Activated naive CD8-positive, alpha-beta T cell treated with anti-CD3 and anti-CD28 coated beads, Interleukin-2, amount 10 ng/mL, durations not matched to agents 7 days and 5 days (primary cell): ENCODE measurements at places on chromosomes 11 and 22.
A peak's percentile ranks its signal among the peaks of the same experiment; 100 is the strongest.

DNA sequence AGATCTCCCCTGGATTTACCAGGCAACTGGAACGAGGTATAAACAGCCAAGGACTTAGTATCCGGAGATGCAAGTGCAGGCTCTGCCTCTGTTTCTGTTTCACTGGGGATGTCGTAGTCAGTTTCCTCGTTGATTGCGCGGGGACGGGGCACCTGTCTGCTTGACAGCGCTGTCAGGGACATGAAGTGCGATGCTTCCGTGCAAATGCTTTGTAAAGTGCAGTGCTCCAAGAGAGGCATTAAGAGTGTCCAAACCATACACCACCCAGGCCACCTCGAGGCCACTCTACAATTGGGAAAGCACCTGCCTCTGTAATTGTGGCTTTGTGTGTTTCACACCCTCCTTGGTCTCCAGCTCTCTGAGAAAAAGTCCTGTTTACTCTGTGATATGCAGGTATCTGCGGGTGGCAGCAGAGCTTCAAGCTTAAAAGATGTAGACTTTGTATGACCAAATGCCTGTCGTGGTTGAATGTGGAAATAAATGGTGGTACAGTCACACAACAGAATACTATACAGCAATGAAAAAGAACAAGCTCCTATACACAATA is 18.6 kb upstream of the CD5 start:
- H3K4me1 ChIP-seq = peaks cover 58% of the 10 kb centered on the region
- H3K27ac ChIP-seq = peak overlapping the region; percentile 97
- DNase-seq = peak; percentile 74
- H3K4me3 ChIP-seq = peak overlapping the region; percentile 82
- no peaks in the 10 kb centered on the region for H3K27me3 ChIP-seq
- H3K36me3 ChIP-seq = no peaks in the 10 kb centered on the region

GRCh38 chr11:115197433-115197832 is 306.8 kb downstream of the CADM1 start:
- H3K27ac ChIP-seq = no peak overlapping the region
- peaks cover 1% of the 10 kb centered on the region for H3K27me3 ChIP-seq
- no peak for DNase-seq
- H3K4me3 ChIP-seq = no peak overlapping the region
- H3K36me3 ChIP-seq = no peaks in the 10 kb centered on the region

GRCh38 chr11:60870276-60870675 is 2.9 kb downstream of the ZP1 start:
- peak overlapping the region; percentile 9 for H3K4me3 ChIP-seq
- no peak for DNase-seq
- H3K27ac ChIP-seq = peak overlapping the region; percentile 85
- no peaks in the 10 kb centered on the region for H3K27me3 ChIP-seq
- H3K4me1 ChIP-seq = peaks cover 59% of the 10 kb centered on the region
- H3K36me3 ChIP-seq = no peaks in the 10 kb centered on the region

DNA sequence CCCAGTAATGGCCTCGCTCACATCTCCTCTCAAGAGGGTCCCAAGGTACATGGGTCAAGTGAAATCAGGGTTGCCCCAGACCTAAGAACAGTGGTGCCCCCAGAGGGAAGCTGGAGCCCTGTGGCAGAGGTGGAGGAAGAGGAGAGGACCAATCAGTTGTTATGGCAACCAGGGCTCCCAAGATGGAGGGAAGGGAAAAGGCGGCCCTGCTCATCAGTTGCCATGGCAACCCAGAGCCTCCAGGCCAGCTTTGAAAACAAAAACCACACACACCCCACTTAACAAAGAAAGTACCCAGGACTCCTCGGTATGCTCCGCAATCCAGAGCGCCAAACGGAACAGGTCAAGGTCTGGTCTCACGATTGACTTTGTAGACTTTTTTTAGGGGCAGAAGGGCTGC is 53.5 kb upstream of the SLC35C1 start:
- H3K27me3 ChIP-seq = peaks cover 14% of the 10 kb centered on the region
- H3K27ac ChIP-seq = no peak overlapping the region
- H3K4me3 ChIP-seq = no peak overlapping the region
- no peak for DNase-seq
- H3K36me3 ChIP-seq = no peaks in the 10 kb centered on the region

- no peak overlapping the region for H3K4me3 ChIP-seq
- no peak for DNase-seq
- no peaks in the 10 kb centered on the region for H3K27me3 ChIP-seq
- H3K36me3 ChIP-seq = no peaks in the 10 kb centered on the region
- no peaks in the 10 kb centered on the region for H3K4me1 ChIP-seq
Measured at GRCh38 chr11:28636033-28636432, 527.8 kb downstream of the METTL15 start.

GRCh38 chr11:35083431-35084238 is 55.3 kb upstream of the CD44 start:
- H3K36me3 ChIP-seq = peaks cover 21% of the 10 kb centered on the region
- peak; percentile 54 for DNase-seq
- H3K27me3 ChIP-seq = no peaks in the 10 kb centered on the region
- H3K27ac ChIP-seq = peak overlapping the region; percentile 90

- H3K27me3 ChIP-seq = peaks cover 8% of the 10 kb centered on the region
- no peaks in the 10 kb centered on the region for H3K36me3 ChIP-seq
- no peak overlapping the region for H3K4me3 ChIP-seq
- no peaks in the 10 kb centered on the region for H3K4me1 ChIP-seq
- no peak overlapping the region for H3K27ac ChIP-seq
Measured at GRCh38 chr22:49349841-49350381, 477.8 kb downstream of the BRD1 start.

GRCh38 chr11:131710511-131710910 is 340.1 kb downstream of the NTM start:
- no peaks in the 10 kb centered on the region for H3K4me1 ChIP-seq
- no peaks in the 10 kb centered on the region for H3K36me3 ChIP-seq
- DNase-seq = no peak
- H3K4me3 ChIP-seq = no peak overlapping the region
- no peak overlapping the region for H3K27ac ChIP-seq
- H3K27me3 ChIP-seq = no peaks in the 10 kb centered on the region

GRCh38 chr11:37002831-37003230 is 404.8 kb upstream of the RAG2 start:
- no peak overlapping the region for H3K27ac ChIP-seq
- H3K36me3 ChIP-seq = no peaks in the 10 kb centered on the region
- no peaks in the 10 kb centered on the region for H3K27me3 ChIP-seq
- no peak for DNase-seq

DNA sequence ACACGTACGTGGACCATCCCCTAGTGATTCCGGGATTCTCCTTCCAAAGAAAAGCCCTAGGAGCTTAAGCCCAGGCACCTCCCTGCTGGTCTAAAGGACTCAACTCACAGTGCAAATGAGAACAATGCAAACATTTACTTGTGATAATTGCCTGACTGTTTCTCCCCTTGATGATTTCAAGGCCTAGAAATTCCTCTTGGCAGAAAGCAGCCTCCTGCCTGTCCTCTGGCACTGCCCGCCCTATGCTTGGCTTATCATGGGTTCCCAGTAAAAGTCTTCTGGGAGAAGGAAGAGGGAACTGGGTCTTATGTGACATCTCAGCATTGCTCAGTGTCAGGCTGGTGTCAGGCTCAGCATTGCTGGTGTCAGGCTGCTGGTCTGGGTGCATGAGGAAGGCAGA is 351.8 kb downstream of the SHANK2 start:
- no peaks in the 10 kb centered on the region for H3K27me3 ChIP-seq
- no peak overlapping the region for H3K27ac ChIP-seq
- DNase-seq = no peak
- H3K4me1 ChIP-seq = no peaks in the 10 kb centered on the region
- H3K4me3 ChIP-seq = no peak overlapping the region

- peaks cover 11% of the 10 kb centered on the region for H3K4me1 ChIP-seq
- H3K4me3 ChIP-seq = no peak overlapping the region
- no peak overlapping the region for H3K27ac ChIP-seq
- no peak for DNase-seq
- H3K36me3 ChIP-seq = peaks cover 28% of the 10 kb centered on the region
Measured at GRCh38 chr11:8642196-8642841, 40.1 kb downstream of the TRIM66 start.

DNA sequence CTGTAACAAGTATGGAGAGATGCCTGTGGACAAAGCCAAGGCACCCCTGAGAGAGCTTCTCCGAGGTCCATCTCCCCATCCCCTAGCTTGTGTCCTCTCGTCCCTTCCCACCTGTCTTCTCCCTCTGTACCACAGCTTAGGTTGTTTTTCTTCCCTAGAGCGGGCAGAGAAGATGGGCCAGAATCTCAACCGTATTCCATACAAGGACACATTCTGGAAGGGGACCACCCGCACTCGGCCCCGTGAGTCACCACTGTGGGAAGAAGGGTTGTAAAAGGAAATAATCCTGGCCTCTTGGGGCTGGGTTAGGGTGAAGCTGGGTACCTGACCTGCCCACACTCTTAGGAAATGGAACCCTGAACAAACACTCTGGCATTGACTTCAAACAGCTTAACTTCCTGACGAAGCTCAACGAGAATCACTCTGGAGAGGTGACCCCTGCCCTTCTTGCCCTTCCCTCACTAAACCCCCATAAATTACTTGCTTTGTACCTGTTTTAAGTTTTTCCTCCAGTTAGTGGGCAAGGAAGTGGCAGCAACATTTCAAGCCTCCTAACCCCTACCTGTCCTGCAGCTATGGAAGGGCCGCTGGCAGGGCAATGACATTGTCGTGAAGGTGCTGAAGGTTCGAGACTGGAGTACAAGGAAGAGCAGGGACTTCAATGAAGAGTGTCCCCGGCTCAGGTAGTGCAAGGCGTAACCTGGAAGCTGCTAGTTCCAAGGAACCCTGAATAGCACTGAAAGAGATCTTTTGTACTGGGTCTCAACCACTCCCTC is 3.1 kb downstream of the TAF10 start:
- DNase-seq = no peak
- peak overlapping the region; percentile 55 for H3K27ac ChIP-seq
- H3K36me3 ChIP-seq = peaks cover 25% of the 10 kb centered on the region

DNA sequence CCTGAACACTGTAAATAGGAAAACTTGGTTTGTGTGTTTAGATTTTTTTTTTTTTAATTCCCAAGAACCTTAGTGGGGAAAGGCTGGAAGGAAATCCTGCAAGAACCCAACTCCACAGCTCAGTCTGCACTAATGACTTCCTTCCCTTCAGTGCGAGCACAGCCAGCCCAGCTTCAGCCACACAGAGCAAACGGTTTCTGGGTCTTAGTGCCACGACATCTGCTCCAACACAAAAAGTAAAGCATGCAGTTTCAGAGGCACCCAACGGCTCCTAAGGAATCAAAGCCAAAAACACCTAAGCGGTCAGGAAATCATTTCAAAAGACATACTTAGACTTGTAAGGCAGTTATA is 236.1 kb downstream of the TTC28 start:
- H3K36me3 ChIP-seq = no peaks in the 10 kb centered on the region
- no peak for DNase-seq
- H3K27me3 ChIP-seq = peaks cover 19% of the 10 kb centered on the region
- peaks cover 15% of the 10 kb centered on the region for H3K4me1 ChIP-seq
- H3K27ac ChIP-seq = peak overlapping the region; percentile 35

DNA sequence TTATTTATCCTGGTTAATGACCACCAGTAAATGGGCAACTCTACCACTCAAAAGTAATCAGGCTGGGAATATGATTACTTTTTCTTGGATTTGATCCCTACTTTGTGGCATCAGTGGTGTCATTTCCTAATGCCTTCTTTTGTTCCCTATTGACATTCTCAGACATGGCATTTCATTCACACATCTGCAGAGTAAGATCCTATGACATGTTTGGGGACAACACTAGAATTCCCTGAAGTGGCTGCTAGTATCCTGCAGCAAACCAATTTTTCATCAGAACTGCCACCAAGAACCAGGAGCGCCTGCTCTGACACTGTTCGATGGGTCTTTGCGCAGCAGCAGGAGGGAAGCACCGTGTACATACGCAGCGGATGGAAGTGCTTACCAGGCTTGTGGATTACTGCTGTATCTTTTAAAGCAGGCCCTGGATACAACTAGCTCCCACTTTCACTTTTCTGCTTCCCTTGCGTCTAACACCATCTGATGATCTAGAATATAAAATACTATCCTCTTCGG is 97.7 kb downstream of the LARGE2 start:
- H3K36me3 ChIP-seq = peaks cover 2% of the 10 kb centered on the region
- no peak overlapping the region for H3K4me3 ChIP-seq
- no peaks in the 10 kb centered on the region for H3K27me3 ChIP-seq
- H3K4me1 ChIP-seq = no peaks in the 10 kb centered on the region
- no peak for DNase-seq

GRCh38 chr11:10920205-10920604 is 62.4 kb upstream of the ZBED5 start:
- peaks cover 13% of the 10 kb centered on the region for H3K4me1 ChIP-seq
- H3K4me3 ChIP-seq = no peak overlapping the region
- no peaks in the 10 kb centered on the region for H3K27me3 ChIP-seq
- H3K36me3 ChIP-seq = peaks cover 12% of the 10 kb centered on the region
- no peak overlapping the region for H3K27ac ChIP-seq
- no peak for DNase-seq

DNA sequence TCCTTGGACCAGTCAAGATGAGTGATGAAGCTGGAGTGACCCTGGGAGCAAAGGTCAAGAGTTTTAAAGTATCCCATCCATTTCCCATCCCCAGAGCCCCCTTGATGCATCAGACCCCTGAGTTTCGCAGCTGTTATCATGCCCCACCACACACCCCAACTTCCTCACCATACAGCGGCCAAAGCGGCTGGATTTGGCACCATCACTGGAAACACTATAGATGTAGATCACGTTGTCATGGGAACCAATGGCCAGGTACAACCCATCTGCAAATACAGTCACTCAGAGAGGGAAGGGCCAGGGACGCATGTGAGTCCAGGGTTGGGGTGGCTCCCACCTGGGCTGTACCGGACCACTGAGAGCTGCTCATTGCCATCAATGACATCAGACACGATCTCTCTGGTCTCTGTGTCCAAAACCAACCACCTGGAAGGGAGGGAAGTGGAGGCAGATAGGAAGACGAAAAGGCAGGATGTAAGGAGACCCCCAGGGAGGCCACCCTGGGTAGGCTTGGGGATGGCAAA is 2.2 kb upstream of the MTA2 start:
- DNase-seq = no peak
- peaks cover 27% of the 10 kb centered on the region for H3K4me1 ChIP-seq
- H3K4me3 ChIP-seq = no peak overlapping the region
- H3K27me3 ChIP-seq = no peaks in the 10 kb centered on the region
- peaks cover 43% of the 10 kb centered on the region for H3K36me3 ChIP-seq

- no peak overlapping the region for H3K4me3 ChIP-seq
- peaks cover 8% of the 10 kb centered on the region for H3K27me3 ChIP-seq
- H3K4me1 ChIP-seq = peaks cover 2% of the 10 kb centered on the region
- no peaks in the 10 kb centered on the region for H3K36me3 ChIP-seq
- H3K27ac ChIP-seq = no peak overlapping the region
- DNase-seq = no peak
Measured at GRCh38 chr11:17005646-17006045, 8.6 kb downstream of the PLEKHA7 start.

DNA sequence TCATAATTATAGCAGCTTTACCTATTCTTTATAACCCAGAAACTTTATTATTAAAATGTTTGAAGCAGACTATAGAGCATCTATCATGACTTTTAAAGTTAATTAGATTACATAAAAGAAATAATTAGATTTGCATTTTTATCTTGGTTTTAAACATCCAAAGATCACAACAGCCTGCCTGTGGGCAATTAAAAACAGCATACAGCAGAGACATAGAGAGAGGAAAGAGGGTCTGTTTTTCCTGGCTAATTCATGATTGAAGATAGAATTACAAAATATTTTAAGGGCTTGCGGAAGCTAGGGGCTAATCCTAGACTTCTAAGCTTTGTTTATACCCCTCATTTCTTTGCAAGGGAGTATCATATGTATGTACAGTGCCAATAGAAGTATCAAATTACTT is 178.1 kb downstream of the SOX6 start:
- H3K4me3 ChIP-seq = no peak overlapping the region
- no peaks in the 10 kb centered on the region for H3K27me3 ChIP-seq
- no peaks in the 10 kb centered on the region for H3K36me3 ChIP-seq
- DNase-seq = no peak

GRCh38 chr11:89447845-89448244 is 43.3 kb downstream of the NOX4 start:
- no peak overlapping the region for H3K4me3 ChIP-seq
- H3K27me3 ChIP-seq = no peaks in the 10 kb centered on the region
- no peak overlapping the region for H3K27ac ChIP-seq
- DNase-seq = no peak
- no peaks in the 10 kb centered on the region for H3K4me1 ChIP-seq
